Peyer's patch (tissue), 4 donors: ENCODE measurements at places on chromosomes 3 and 15. TPM values are rescaled to one million over a fixed set of nuclear protein-coding genes. Genes with fewer than 3 reads are reported as not detected.

- DNase-seq: peak; percentile 77
These were observed 53.1 kb downstream of the PHC3 start for GRCh38 chr3:170128259-170128976.

STRIT1 gene
- total RNA-seq: not detected

- DNase-seq: no peak
These were observed 204.3 kb upstream of the GBE1 start for GRCh38 chr3:81965696-81966095.

- no peak for DNase-seq
These were observed 72.8 kb downstream of the ITPR1 start for GRCh38 chr3:4565809-4566501.

IQCH gene
- total RNA-seq: 0.94 TPM

DNA sequence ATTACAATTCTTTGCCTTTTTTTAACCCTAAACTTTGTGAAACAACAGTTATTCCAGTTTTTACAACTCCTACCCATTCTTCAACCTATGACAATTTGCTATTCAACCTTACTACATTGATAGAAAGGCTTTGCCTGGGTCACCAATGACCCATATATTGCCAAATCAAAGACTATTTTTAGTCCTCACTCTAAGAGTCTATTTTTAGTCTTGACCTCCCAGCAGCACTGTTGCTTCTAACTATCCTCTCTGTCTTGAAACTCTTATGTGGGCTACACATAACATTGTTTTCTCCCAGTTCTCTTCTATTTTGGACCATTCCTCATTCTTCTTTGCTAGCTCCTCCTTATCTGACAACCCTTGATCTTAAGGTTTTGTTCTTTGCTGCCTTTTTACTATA is 71.4 kb downstream of the C3orf80 start:
- DNase-seq: no peak

- DNase-seq: no peak
These were observed 377.7 kb upstream of the AGTR1 start for GRCh38 chr3:148319960-148320359.

CPN2 gene
- total RNA-seq: not detected

DNA sequence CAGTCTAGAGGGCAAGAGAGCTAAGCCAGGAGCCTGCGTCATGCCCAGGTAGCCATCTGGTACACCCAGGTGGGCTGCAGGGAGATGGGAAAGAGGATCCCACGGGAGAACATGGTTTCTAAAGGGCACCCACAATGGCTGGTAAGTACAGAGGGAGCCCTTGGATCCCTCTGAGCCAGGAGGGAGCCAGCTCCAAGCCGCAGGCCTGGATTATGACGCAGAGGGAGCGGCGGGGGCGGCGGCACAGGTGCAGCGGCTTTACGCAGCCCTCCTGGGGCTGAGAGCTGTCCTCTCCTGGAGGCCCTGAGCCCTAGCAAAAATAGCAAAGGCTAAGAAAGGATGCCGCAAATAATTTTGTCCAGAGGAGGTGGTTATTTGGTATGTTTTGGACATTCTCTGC is 2.8 kb downstream of the CAV3 start:
- no peak for DNase-seq

DNA sequence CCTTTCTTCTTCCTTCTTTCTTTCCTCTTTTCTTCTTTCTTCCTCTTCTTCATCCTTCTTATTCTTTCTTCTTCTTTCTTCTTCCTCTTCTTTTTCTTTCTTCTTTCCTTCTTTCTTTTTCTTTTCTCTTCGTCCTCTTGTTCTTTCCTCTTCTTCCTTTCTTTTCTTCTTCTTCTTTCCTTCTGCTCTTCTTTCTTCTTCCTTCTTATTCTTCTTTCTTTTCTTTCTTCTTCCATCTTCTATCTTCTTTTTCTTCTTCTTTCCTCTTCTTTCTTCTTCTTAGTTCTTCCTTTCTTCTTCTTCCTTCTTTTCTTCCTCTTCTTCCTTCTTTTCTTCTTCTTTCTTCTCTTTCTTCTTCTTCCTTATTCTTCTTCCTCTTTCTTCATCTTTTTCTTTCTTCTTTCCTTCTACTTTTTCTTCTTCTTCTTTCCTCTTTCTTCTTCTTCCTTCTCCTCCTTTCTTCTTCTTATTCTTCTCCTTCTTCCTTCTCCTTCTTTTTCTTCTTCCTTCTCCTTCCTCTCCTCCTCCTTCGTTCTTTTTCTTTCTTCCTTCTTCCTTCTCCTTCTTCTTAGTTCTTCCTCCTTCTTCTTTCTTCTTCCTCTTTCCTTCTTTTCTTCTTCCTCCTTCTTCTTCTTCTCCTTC is 37.8 kb downstream of the SPG21 start:
- DNase-seq: no peak

- DNase-seq: no peak
These were observed 48.5 kb upstream of the SLC4A7 start for GRCh38 chr3:27532426-27533260.

GOLGA8S gene
- total RNA-seq: 0.13 TPM

- DNase-seq: no peak
These were observed 130.8 kb downstream of the GHSR start for GRCh38 chr3:172317481-172317880.

- DNase-seq: no peak
These were observed 169.7 kb downstream of the RSRC1 start for GRCh38 chr3:158279609-158280008.

DNA sequence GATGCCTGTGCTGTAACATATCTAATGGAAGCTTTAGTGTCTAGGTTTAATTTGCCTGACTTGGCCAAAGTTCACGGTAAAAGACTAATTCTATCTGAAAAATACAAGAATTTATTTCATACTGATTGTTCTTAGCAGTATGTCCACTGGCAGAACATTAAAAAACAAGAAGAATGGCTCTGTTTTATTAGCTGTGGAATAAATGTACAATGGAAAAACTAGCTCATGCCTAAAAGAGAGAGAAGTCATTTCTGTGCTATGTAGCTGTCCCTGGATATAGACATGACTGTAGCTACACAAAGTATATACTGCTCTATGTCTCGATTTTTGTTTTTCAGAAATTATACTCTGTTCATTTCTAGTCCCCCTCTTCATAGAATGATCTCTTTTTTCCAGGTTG is 13.9 kb upstream of the VGLL3 start:
- no peak for DNase-seq

DNA sequence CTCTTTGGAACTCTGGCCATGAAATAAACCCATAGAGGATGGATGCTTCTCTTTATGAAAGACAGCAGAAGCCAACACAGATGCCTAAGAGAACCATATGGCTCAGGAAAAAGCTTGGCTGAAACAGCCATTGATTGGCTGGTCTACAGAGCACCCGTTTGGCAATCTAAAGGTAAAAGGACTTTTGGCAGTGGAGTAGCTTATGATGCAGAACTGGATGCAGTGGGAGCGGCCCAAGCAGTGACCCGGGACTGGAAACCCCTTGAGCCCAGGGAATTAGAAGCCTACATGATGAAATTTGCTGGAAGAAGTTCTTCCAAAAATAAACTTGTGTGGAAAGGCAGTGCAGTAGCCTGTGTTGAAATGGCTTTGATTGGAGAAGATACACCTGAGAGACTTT is 360.2 kb downstream of the NR2F2 start:
- DNase-seq: no peak

GRCh38 chr15:51771773-51772172 is 20.4 kb downstream of the TMOD2 start:
- no peak for DNase-seq

GRCh38 chr3:27454914-27455313 is 29.3 kb downstream of the SLC4A7 start:
- DNase-seq: no peak

DNA sequence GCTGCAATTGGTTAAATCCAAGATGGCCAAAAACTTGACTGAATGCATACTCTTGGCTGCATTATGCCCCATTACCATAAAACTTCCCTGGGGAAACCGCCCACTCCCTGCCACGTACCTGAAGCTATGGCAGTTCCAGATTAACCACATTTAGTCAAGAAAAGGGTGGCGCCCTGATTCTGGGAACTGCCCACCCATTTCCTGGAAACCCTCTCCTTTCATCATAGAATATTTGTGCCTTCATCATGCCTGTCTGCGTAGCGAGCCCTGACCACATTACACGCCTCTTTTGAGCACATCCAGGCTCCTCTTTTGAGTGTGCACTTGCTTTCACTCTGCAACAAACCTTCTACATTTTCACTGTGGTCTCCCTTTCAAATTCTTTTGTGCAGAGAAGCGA is 5.2 kb downstream of the LINS1 start:
- DNase-seq: peak; percentile 61

DNA sequence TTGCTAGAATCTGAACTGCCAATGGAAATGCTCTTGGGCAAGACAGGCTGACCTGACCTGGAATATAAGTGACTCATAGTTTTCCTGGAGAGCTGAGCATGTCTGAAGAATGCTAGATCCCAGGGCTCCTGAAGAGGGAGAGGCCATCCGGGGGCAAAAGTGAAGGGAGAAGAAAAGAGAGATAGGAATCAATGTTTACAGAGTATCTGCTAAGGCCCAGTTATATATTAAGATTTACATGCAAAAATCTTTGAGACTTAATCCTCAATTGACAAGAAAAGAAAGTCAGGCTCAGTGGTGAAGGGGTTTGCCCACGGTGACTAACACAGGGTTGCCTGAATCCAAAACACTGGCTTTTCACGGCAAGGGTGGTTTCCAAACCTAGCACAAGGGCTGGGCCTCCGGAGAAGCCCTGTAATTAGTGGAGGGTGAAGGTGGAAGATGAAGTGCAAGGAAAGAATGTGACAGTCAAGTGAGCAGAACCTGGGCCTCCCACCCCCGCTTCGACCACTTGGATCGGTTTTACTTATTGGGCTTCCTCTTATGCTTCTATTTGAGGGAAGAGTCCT is 91.7 kb upstream of the FGF12 start:
- no peak for DNase-seq

- no peak for DNase-seq
These were observed 38.5 kb downstream of the PYDC2 start for GRCh38 chr3:191499307-191500080.

SCN11A gene
- total RNA-seq: 0.28 TPM
